ENCODE measurements at places on chromosomes 4 and X. TPM values are rescaled to one million over a fixed set of nuclear protein-coding genes. Genes with fewer than 3 reads are reported as not detected.

UGT2B10 gene
- not detected for total RNA-seq

MTNR1A gene
- total RNA-seq, result not detected

FGFR3 gene
- 0.68 TPM for total RNA-seq

DNA sequence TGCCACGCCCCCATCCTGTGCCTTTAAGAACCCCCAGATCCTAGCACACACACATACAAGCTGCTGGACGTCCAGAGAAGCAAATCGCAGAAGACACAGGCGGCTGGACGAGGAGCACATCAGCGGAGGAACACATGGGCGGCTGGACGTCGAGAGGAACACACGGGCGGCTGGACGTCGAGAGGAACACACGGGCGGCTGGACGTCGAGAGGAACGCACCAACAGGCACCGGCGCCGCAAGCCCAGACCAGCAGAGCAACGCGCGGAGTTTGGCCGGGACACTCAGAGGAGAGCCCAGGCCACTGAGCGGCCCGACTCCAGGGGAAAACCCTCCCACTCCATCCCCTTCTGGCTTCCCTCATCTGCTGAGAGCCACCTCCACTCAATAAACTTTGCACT lies 17.2 kb downstream of the ZCCHC13 start:
- no peak overlapping the region for H3K27ac ChIP-seq
- no peaks in the 10 kb centered on the region for H3K36me3 ChIP-seq
- no peaks in the 10 kb centered on the region for H3K4me1 ChIP-seq
- no peaks in the 10 kb centered on the region for H3K27me3 ChIP-seq
- H3K4me3 ChIP-seq, result no peak overlapping the region
- DNase-seq, result no peak

DNA sequence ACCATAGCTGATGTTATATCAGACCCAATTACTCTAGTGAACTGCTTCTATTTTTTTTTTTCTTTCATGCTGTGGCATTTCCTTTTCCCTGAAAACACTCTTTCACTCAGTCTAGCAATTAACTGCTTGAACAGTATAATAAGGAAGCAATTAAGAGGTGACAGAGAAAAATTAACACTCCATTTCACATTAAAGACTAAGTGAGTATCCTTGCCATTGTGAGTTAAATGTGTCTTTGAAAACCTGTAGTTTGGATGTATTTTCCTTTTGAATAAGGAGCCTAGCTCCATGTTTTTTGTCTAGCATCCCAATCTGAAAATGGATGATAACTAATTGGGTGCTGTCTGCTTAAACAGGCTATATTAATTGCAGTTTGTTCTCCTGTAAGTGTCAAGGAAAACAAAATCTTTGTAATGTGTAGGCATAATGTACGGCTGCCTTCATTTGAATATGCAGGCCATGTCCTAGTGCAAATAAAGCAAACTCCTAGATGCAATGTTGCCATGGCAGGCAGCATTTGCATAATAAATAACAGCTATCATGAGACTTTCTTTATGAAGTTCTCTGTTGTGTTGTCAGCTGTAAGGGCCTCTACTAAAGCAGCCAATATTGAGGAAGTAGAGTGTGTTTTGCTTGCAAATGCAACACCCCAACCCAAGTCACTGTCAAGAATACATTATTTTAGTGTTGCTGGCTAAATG lies 416.7 kb downstream of the ZIC3 start:
- no peaks in the 10 kb centered on the region for H3K4me1 ChIP-seq
- H3K27me3 ChIP-seq, result no peaks in the 10 kb centered on the region
- no peak overlapping the region for H3K27ac ChIP-seq
- no peak for DNase-seq
- H3K36me3 ChIP-seq, result no peaks in the 10 kb centered on the region

- no peaks in the 10 kb centered on the region for H3K36me3 ChIP-seq
- no peak for DNase-seq
- no peaks in the 10 kb centered on the region for H3K4me1 ChIP-seq
- no peak overlapping the region for H3K4me3 ChIP-seq
- H3K27me3 ChIP-seq, result no peaks in the 10 kb centered on the region
Measured at GRCh38 chr4:11194431-11194830, 234.3 kb downstream of the HS3ST1 start.

DNA sequence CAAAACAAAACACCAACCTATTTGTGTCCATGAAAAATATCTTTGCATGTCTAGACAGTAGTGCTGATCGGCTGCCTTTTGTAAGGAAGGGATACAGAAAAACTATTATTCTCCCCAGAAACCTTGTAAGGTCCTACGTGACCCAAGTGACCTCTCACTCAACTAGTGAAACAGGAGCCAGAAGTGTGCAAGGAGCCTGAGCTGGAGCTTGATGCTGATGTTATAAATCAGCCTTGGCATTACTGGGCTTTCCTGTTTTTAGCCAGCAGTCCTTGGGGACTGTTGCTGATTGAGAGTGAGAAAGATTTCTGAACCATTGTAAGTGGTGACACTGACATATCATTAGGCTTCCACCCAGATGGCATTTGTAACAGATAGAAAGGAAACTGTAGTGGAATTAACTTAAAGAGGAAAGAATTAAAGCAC lies 100.8 kb upstream of the LIMCH1 start:
- H3K4me1 ChIP-seq, result peaks cover 21% of the 10 kb centered on the region
- H3K4me3 ChIP-seq, result peak overlapping the region; percentile 0

GRCh38 chr4:67542076-67542475 lies 3.2 kb downstream of the CENPC start:
- peaks cover 16% of the 10 kb centered on the region for H3K36me3 ChIP-seq
- H3K4me3 ChIP-seq, result no peak overlapping the region
- peaks cover 5% of the 10 kb centered on the region for H3K4me1 ChIP-seq
- H3K27ac ChIP-seq, result no peak overlapping the region
- DNase-seq, result no peak

DNA sequence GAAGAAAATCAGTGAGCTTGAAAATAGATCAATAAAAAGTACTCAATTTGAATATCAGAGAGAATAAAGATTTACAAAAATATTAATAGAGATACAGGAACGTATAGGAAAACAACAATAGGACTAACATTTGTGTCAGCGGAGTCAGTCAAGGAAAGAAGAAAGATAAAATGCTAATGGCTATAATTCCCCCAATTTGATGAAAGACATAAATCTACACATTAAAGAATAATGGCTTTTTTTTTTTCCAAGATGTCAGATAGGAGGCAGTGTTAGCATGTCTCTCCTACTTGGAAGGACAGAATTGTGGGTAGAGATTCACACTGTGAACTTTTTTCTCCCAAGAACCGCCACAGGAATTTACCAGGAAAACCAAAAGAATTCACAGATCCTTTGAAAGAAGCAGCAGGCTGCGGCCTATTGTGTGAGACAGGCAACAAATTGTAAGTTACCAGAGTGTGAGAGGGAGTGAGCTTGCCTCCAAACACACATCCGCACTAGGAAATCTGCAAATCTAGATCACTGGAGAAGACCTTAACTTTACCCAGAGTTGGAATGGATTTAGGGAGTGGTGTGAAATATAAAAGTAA lies 249.9 kb downstream of the PRDM5 start:
- H3K27me3 ChIP-seq, result no peaks in the 10 kb centered on the region
- H3K27ac ChIP-seq, result no peak overlapping the region
- H3K4me3 ChIP-seq, result no peak overlapping the region
- H3K36me3 ChIP-seq, result no peaks in the 10 kb centered on the region
- DNase-seq, result no peak

DNA sequence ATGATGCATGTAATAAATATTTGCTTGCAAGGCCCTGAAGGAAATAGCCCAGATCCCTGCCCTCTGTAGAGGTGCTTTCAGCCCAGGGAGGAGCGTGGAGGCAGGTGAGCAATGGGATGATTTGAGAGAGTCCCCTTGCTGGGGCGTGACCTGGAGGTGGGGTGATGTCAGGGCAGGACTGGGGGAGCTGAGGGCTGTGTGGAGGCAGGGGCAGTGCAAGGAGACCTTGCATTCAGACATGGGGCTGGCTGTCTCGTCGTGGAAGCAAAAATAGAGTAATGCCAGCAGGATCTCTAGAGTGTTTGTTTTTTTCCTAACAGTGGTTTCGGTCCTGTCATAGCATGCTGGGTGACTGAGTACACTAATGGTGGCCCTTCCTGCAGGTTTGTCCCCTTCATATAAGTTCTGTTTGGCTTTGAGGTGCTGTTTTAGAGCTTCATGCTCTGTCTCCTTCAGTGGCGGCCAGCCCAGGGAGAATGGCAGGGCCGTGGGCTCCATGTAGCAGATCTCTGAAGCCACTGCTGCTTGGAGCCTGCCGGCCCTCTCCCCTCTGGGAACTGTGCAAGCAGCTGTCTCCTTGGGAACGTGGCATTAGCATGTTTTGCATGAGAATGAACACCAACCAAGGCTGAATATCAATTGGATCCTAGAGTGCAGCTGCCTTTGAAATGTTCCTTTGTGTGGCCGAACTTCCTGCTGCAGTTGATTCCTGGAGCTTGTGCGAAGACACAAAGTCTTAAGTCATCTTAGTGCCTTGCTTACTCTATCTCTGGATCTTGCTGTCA lies 39.3 kb upstream of the CLDN34 start:
- H3K36me3 ChIP-seq, result no peaks in the 10 kb centered on the region
- no peaks in the 10 kb centered on the region for H3K4me1 ChIP-seq
- no peak for DNase-seq
- no peak overlapping the region for H3K27ac ChIP-seq
- H3K27me3 ChIP-seq, result no peaks in the 10 kb centered on the region
- no peak overlapping the region for H3K4me3 ChIP-seq

GRCh38 chrX:68684291-68684918 lies 36.9 kb downstream of the STARD8 start:
- H3K36me3 ChIP-seq, result no peaks in the 10 kb centered on the region
- H3K4me3 ChIP-seq, result no peak overlapping the region
- no peak overlapping the region for H3K27ac ChIP-seq
- no peaks in the 10 kb centered on the region for H3K4me1 ChIP-seq
- no peak for DNase-seq
